ENCODE measurements at places on chromosomes 12 and 14.
A peak's percentile ranks its signal among the peaks of the same experiment; 100 is the strongest.

- no peak for DNase-seq
Measured at GRCh38 chr12:107263980-107264379, 170.6 kb upstream of the CRY1 start.

DNA sequence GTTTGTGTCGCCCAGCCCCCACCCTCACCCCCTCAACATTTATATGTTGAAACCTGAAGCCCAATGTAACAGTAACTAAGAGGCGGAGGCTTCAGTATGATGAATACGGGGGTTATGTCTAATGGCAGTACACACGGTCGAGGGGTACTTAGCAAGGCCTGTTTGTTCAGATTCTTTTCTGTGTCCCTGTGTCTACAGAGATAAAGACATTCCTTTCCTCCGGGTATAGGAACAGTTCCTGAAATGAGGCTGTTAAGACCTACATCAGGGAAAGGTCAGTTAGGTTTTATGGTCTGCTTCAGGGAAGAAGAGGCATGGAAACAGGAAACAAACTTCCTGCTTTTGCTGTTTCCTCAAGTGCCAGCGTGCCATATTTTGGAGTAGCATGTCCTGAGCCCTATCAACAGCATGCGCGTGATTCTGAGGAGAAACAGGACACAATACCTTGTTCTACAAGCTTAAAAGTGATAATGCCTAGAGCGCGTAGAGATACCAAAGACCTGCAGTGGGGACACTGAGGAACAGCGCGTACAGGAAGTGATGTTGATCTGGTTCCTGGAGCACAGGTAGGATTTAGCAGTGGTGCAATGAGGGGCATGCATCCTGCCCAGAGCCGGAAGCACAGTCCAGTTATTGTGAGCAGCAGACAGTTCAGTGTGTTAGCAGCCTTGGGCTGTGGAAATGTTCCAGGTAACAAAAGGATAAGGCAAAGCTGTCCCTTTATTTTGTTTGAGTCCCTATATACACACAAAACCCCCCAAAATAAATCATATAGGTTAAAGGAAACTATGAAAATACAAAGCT lies 47.2 kb downstream of the FGD4 start:
- DNase-seq, result no peak

- DNase-seq, result no peak
Measured at GRCh38 chr14:34219661-34220377, 242.2 kb downstream of the SPTSSA start.

- DNase-seq, result peak; percentile 30
Measured at GRCh38 chr12:4855121-4855924, 54.4 kb upstream of the KCNA1 start.

GRCh38 chr12:115869604-115870003 lies 407.9 kb downstream of the MED13L start:
- no peak for DNase-seq

DNA sequence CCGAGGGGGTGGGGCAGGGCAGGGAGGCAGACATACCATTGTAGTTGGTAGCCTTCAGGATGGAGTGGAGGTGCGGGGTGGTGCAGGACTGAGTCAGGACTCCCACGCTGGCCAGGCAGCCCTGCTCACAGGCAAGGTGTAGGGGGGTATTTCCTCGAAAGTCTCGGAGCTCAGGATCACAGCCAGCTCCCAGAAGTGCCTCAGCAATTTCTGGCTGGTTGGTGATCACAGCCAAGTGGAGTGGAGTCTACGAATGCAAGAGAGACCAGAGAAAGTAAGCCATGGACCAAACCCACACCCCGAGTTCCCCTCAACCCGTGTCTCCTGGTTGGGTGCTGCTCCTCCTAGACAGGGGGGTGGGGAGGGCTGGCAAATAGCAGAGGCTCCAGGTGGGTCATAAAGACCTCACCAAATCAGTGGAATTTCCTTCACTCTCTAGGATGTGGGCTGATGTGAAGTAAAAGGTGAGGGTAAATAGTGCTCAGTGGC lies 1.4 kb downstream of the NFKBIA start:
- DNase-seq, result peak; percentile 35

DNA sequence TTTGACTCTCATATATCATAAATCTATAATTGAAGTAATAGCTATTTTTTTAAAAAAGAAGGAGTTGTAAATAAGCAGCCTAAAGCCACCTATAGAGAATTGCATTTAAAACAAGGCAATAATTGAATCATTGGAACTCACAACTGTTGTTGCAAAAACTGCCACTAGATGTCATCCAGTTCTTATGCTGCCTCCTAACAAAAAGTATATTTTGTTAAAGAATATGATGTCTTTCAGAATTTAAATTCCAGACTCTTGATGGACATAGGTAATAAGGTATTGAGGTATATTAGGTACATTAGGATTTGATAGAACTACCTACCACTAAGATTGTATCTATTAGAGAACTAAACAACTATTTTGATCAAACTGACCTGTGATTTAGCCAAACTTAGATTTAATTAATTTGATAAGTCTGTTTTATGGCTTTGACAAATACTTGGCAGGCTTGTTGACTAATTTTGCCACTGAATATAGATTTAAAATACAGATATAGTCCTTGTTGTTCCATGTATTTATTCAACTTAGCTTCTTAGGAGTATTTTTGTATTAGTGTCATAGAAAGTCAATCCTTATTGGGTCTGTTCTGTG lies 401.4 kb downstream of the RPL10L start:
- DNase-seq, result no peak

DNA sequence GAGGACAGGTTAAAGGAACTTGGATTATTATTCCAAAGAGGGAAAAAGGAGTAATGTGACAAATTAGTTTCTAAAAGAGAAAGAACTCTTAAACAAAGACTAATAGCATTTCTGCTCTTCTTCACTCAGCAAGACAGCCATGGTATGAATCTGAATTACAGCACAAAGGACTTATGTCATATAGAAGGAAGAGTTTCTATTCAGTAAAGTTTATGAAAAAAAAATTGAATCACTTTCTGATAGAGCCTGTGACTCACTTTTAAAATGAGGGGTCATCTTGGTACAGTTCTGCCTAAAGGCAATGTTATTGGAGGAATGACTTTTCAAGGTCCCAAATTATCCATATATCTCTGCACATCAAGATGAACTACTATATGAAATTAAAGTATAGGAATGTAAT lies 101.7 kb downstream of the DUSP6 start:
- no peak for DNase-seq

DNA sequence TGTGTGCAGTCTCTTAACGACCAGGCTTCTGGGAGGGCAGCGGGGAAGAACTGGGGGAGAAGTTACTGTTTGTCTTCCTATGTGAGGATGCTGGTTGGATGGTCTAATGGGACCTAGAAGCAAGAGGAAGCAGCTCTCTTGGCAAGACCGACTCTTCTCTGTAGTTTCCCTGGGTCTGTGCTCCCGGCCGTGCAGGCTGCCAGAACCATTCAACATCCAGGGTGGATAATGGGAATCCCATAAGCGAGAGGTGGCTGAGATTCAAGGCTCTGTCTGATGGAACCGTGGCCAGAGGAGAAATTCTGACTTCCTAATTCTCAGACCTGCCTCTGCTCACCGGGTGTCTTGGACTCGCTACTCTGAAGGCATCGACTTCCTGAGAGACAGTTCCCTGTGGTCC lies 561.0 kb upstream of the TBX3 start:
- no peak for DNase-seq

DNA sequence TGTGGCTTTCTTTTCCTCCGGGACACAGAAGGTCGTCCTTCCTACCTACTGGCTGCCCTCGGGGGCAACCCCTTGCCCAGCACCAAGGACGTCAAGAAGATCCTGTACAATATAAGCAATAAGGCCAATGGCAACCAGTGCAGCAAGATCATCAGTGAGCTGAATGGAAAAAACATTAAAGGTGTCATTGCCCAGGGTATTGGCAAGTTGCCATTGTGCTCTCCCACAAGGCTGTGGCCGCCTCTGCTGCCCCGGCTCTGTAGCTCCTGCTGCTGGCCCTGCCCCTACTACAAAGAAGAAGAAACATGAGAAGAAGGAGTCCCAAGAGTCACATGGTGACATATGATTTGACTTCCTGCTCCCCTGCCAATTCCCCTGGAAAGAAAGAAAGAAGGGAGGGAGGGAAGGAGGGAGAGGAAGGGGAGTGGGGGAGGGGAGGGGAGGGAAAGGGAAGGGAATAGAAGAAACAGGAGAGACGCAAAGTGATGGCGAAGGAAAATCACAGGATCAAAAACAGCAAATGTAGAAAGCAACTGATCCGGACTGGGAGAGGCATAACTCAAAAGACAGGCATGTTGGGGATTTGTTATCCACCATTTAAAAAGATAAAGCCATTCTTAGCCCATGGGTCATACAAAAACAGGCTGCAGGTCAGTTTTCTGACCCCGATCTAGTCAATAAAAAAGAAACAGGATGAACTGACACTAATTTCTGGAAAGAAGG lies 61.3 kb upstream of the RESF1 start:
- DNase-seq, result peak; percentile 34

DNA sequence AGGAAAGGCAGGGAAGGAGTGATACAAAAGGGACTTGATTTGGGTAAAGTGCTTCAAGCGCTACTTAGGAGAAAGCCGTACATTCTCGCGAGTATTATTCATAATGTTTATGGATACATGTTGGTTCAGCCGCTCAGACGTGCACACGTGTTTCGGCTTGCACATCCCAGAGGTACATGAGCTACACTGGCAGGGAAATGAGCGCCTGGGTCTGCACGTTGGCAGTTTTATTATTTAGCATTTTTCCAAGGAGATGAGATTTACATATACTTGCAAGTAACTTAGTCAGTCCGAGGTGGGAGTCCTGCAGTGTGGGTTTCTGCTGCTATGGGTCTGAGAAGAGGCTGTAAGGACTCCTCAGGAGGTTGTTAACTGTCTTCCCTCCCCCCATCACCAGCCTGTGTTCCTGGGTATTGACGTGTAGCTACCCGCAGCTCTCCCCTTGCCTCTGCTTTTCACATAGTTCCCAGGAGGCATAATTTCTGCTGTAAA lies 1.5 kb downstream of the PRKCH start:
- no peak for DNase-seq

All from activated gamma-delta T cell treated with anti-CD3 and anti-CD28 coated beads, Interleukin-2, amount 50 U/mL, for 16 hours (primary cell).